ENCODE measurements at places on chromosomes 5 and 9.

DNA sequence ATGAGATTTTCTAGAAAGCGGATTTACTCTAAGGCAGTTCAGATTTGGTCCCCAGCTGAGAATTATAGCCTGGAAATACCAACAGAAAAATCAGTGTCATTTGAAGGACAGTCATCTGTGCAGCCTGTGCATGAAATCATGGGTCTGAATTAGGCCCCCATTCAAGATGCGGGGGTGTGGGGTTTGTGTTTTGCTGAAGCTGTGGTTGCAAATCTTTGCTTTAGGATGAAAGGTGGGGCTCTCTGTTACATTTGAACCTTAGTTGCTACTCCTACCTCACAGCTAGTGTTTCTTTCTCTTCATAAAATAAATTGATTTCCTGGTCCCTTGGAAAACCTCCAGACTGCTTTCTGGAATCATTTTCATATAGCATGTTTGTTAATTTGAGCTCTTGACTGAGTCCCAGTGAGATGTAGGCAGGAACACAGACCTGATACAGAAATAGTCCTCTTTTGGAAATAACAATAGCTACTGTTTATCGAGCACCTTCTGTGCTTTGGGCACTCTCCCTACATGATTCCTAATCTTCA is 4.8 kb upstream of the ABL1 start:
- DNase-seq = no peak

DNA sequence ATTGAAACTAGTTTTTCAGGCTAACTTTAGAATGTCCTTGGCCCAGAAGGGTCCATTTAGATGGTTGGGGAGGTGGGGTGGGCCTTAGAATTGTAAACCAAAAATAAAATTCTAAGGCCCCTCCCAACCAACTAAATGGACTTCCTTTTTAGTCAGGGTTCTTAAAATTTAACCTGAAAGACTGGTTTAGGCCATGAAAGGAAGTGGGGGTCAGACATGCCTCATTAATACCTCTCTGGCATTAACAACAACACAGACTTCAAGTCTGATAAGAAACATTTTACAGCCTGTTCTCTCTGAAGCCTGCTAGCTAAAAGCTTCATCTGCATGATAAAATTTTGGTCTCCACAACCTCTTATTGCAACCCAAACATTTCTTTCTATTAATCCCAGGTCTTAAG is 65.5 kb upstream of the TNC start:
- DNase-seq = no peak

- DNase-seq = no peak
Measured at GRCh38 chr9:35827486-35827885, 1.0 kb downstream of the FAM221B start.

GRCh38 chr5:113612060-113612496 is 98.6 kb downstream of the YTHDC2 start:
- DNase-seq = no peak

DNA sequence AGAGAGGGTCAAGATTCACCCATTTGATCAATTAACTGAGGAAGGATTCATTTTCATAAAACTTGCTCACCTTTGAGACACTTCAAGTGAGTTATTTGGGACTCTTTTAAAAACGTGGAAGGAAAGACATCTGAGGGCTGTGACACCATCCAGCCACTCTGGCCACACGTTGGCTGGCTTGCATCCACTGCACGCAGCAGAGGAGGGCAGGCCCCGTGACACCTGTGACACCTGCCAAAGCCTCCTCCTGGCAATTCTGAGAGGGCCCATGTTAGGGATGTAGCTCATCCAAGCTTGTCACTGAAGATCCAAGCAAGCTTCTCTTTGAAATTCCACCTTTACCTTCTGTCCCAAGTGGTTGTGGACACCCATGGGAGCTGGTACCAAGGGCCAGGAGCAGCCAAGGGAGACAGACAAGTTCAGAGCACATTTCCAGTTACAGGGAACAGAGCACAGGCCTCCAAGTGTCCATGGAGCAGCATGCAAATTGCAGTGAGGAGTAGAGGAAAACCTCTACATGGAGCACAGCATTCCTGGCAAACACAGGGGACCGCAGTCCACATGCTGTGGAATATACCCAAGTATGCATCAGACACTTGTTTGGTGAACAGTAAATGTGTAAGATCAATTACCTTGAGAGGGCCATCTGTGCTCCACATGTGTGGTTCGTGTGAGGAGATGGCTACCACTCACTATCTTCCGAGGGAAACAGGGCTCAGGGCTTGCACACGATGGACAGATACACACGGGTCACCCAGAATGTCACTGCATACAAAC is 4.8 kb downstream of the PRSS3 start:
- no peak for DNase-seq

- DNase-seq = no peak
Measured at GRCh38 chr5:109769597-109770291, 80.0 kb downstream of the MAN2A1 start.

GRCh38 chr9:83538172-83538889 is at the start of gene FRMD3:
FRMD3 (minus strand) TSS chr9:83538401; CDS start chr9:83538231, 170 bp downstream.
- DNase-seq = no peak

- no peak for DNase-seq
Measured at GRCh38 chr5:170265522-170265921, 32.1 kb downstream of the LCP2 start.

GRCh38 chr5:61775901-61776300 is 443.8 kb downstream of the ZSWIM6 start:
- DNase-seq = no peak

DNA sequence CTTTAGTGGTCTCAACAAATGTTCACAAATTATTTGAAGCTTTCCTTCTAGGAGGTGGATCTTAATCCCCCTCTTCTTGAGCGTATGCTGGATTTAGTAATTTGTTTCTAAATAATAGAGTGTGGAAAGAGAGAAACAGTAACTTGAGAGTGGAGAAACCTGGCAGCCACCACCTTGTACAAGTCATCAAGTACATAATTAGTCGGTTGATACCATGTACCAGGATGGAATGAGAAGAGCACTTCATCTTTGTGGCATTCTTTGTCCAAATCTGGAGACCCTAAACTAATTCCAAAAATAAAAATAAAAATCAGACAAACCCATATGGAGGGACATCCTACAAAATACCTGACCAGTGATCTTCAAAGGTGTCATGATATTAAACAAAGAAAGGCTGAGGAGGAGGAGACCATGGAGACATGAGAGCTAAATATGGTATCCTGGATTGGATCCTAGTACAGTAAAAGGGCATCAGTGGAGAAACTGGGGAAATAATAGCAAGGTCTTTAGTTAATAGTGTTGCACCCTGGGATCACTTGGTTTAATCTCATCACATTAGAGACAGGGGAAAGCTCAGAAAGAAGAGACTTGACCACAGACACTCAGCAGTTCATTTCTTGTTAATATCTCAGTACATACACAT is 147.9 kb downstream of the ASTN2 start:
- DNase-seq = no peak

- no peak for DNase-seq
Measured at GRCh38 chr9:100370064-100370723, 17.5 kb upstream of the TEX10 start.

DNA sequence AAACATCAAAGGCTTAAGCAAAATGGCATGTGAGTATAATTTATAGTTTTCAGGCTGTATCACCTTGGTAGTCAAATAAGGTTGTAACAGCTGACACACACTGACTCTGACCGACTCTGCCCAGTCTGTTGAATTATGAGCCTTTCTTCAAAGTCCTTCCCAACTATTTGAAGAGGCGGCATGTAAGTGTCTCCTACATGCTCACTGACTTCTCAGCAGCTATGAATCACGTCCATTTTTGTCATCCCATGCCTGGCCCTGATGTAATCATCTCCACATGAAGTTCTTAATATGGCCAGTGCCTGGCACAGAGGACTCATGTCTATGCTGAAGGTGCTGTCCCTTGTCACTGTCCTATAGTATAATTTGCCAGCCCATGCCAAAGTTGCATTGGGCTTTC is 5.1 kb upstream of the PTBP3 start:
- no peak for DNase-seq

DNA sequence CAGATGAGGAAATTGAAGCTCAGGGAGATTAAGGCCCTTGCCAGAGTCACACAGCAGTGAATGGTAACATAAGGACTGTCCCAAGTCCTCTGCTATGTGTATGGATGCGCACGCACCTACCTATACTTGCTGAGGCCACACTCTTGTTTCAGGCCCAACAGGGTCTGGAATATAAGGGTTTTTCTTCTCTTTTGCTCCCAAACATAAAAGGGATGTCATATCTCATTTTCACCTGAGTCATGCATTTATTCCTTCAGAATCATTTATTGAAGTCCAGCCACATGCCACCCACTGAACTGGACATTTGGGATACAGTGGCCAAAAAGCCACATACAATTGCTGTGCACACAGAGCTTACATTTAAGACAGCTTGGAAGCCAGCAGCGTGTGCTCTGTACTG is 92.0 kb downstream of the SH3TC2 start:
- DNase-seq = no peak

DNA sequence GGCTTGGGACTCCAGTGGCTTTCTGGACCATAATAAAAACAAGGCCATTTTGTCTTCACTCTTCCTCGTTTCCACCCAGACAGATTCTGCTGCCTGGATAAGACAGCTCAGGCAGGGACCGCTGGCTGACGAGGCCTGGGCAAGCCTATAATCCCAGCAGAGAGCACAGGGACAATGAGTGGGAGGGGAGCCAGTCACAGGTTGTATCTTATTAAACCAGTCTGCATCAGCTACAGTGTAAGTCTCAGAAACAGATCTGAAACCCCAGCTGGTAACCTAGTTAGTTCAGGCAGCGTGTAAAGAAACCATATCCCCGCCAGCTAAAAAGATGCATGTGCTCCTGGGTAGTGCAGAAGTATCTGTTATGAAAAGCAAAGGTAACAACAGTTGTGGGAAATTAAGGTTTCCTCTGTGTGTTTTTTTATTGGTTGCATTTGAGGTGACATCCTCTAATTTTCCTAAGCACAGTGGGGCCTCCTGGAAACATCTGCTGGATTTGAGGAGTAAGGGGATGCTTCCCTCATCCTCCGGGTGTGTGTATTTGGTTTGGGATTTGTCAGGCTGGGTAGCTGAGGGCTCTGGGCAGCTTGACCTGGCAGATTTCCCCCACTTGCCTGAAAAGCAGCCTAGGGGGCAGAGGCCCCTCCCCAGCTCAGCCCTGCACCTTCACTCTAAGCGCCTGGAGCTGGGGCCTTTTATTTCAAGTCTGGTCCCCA is 15.2 kb upstream of the TAL2 start:
- DNase-seq = no peak

DNA sequence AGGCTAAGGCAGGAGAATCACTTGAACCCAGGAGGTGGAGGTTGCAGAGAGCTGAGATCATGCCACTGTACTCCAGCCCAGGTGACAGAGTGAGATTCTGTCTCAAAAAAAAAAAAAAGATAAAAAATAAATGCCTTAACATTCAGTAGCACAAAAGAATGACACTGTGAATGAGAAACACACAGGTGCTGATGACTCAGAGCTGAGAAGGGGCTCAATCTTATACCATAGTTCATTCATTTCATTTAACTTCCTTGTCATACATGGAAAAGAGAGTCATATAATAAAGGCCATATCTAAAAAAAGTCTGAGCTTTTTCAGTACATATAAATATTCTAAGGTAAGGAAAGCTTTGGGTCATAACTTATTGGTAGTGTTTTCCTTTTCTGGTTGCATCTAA is 40.6 kb downstream of the WWC1 start:
- no peak for DNase-seq

DNA sequence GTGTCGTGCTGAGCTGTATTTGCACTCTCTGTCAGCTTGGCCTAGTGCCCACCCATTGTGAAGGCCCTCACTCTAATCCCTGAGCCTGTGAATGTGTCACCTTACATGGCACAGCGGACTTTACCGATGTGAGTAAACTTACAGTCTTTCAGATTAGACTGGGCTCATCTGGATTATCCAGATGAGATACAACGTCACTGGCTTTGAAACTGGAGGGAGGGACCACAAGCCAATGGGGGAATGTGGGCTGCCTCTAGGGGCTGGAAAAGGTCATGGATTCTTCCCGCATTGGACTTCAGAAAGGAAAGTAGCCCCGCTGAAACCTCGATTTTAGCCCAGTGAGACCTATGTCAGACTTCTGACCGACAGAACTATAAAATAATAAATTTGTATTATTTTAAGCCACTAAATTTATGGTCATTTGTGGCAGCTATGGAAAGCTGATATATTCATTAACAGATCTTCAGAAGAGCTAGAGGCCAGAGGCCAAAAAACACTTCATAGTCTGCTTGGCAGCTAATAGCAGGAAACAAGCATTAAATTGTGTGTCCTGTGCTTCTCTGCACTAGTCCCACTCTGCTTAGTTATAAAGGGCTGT is 139.0 kb upstream of the GAS1 start:
- no peak for DNase-seq

- no peak for DNase-seq
Measured at GRCh38 chr9:87729246-87729645, 3.3 kb downstream of the CTSL start.

DNA sequence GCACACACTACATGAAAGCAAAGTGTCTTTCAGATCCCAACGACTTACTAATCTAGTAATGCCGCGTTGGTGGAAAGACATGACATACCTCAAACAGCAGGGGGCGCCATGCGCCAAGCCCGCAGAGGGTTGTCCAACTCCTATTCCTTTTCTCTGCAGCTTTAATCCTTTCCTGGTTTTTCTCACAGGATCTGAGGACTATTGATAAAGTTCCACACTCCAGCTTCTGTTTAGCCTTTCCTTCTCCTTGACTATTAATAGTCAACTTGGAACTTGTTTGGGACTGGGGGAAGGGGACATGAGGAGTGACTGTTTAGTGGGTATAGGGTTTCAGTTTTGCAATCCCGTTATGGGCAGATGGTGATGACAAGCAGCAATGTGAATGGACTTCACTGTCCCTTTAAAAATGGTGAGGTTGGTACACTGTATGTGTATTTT is 62.9 kb downstream of the OTULIN start:
- DNase-seq = peak; percentile 46

GRCh38 chr9:31304576-31304975 is 1079.9 kb upstream of the ACO1 start:
- DNase-seq = no peak

GRCh38 chr5:56329652-56330051 is 96.5 kb upstream of the ANKRD55 start:
- DNase-seq = no peak

DNA sequence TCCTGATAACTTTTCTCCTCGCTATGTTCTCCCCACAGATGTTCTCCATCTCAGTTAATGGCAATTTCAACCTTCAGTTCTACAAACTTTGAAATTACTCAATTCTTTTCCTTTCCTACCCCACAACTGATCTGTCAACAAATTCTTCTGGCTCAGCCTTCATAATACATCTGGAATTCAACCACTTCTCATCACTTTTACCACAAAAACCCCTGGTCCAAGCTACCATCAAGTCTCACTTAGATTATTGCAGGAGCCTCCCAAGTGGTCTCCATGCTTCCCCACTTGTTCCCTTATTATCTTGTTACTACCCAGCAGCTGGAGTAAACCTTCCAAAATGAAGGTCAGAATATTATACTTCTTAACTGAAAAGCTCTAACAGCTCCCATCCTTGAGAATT is 110.1 kb downstream of the FBN2 start:
- DNase-seq = no peak

- DNase-seq = no peak
Measured at GRCh38 chr5:11385901-11386293, 518.3 kb downstream of the CTNND2 start.

DNA sequence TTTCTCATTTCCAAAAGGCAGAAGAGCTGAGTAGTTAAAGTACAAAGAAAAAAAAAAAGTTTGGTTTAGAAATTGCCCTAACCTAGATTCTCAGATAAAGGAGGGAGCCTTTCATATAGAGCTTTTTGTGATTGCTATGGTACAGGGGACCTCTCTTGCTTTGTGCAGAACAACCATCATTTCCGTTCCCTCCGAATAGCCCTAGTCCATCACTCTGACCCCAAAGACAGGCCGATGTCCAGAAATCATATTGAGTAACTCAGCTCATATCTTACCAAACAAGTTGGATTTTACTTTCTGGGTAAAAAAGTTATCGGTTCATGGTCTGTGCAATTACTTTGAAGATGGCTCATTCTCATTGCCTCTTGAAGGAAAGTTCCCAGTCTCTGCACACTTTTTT is 36.7 kb upstream of the COL15A1 start:
- DNase-seq = no peak
